ENCODE measurements at places on chromosomes 2 and 18.
A peak's percentile ranks its signal among the peaks of the same experiment; 100 is the strongest.

GRCh38 chr2:120587279-120587996, 148.2 kb upstream of the GLI2 start:
- DNase-seq, result no peak

DNA sequence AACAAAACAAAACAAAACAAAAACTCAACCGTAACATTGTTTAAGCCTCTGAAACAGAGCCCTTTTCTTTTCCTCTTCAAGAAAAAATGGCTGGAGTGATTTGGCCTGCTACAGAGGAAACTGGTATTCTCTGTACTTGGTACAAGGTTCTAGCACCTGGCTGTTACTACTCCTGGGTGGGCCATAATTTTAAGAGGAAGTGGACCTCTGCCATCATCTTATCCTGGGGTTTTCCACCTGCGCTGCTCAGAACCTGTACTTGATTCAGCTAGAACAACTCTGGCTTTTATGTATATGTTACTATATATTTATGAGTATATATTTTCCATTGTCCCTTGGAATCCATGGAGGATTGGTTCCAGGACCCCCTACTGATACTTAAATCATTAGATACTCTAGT, 22.5 kb downstream of the SRSF7 start:
- DNase-seq, result no peak

DNA sequence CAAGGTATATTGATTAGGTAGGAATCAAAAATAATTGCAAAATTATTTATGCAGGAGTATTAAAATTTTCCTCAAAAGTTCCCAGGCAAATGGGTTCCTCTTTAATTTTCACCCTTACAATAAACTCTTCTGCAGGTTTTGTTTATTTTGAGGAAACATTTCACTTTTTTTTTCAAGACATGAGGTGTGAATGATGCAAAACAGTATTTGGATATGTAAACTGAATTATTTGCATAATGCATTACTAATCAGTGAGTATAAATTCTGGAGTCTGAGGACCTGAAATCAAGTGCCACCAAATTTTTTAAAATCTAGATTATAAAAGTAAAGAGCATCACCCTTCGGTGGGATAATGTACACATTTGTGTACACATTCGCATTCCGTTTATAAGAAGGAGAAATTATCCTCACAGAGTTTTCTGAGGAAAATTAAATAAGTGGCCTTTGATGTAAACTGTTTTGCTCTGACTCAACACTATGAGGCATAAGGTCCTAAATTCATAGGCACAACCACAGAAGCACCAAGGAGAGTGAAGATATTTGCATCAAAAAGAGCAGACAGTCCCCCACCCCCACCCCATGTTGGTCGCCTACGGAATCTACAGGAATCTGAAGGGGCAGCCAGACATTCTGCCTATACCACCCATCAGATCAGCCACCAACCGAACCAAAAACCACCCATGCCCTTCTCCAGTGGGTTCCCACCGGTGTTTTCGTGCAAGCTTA, 33.1 kb downstream of the BCL11A start:
- DNase-seq, result no peak

- DNase-seq, result no peak
Observed at GRCh38 chr2:215364157-215365155, 52.6 kb downstream of the ATIC start.

DNA sequence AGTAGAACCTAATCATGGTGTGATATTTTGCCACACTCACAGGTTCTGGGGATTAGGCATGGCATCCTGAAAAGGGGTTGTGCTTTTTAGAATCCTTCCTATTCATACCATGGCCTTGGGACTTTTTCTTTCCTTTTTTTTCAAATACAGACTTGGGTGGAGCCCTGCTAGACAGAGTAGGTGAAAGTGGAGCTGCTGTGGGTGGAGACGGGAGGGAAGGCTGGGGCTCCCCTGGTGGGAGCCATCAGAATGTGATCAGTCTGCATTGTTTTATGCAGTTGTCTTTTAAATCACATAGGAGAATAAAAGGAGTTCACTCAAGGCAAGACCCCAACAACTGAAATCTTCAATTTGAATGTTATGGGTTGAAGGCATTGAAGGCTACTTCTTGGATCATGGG, 130.2 kb downstream of the VAPA start:
- DNase-seq, result no peak

DNA sequence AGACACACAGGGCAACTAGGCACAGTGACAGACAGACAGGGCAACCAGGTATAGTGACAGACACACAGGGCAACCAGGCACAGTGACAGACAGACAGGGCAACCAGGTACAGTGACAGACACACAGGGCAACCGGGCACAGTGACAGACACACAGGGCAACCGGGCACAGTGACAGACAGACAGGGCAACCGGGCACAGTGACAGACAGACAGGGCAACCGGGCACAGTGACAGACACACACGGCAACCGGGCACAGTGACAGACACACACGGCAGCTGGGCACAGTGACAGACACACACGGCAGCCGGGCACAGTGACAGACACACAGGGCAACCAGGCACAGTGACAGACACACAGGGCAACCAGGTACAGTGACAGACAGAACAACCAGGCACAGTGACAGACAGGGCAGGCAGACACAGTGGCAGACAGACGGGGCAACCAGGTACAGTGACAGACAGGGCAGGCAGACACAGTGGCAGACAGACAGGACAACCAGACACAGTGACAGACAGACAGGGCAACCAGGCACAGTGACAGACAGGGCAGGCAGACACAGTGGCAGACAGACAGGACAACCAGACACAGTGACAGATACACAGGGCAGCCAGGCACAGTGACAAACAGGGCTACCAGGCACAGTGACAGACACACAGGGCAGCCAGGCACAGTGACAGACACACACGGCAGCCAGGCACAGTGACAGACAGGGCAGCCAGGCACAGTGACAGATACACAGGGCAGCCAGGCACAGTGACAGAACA, 64.7 kb upstream of the RAB6C start:
- no peak for DNase-seq

DNA sequence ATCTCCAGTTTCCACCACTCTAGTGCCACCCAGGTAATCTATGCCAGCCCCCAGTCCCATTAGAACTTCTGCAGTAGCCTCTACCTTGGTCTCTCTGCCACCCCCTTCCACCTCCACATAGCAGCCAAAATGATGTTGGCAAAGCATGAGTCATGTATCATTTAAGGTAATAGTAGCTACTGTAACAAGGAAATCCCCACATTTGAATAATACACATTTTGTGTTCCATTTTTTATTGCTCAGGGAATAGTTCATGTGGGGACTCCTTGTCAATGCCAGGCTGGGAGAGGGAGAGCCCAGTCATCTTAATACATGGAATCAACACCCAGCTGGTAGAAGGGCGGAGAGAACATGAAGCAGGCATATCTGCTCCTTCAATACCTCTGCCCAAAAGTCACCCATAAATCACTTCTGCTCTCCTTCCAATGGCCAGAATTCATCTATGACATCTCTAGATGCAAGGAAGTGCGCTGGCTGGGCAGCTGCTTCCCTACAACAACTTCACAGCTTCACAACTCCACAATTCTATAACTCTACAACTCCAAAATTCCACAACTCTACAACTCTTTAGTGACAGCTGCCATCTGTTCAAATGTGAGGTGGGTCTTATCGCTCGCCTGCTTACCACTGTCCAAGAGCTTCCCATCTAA, 70.6 kb upstream of the GLS start:
- DNase-seq, result no peak

DNA sequence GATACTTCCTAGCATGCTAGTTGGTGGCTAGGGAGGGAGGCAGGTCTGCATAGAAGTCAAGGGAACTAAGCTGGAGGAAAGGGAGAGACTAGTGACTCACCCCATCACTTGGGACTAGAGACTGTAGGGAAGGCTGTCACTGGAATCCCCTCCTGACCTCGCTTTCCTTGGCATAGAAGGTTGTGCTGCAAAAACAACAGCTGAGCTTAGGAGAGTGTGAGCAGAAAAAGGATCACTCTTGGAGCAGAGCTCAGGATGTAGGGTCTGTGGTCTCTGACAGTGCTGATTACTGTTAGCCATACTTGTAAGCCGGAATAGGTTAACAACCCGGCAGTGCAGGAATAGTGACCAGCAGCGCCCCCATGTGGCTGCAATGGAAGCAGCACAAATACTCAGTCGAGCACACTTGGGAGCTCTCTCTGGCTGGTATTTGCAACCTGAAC, 66.9 kb upstream of the SMAD2 start:
- DNase-seq, result peak; percentile 4

- no peak for DNase-seq
Observed at GRCh38 chr2:45761635-45762034, 110.2 kb downstream of the PRKCE start.

DNA sequence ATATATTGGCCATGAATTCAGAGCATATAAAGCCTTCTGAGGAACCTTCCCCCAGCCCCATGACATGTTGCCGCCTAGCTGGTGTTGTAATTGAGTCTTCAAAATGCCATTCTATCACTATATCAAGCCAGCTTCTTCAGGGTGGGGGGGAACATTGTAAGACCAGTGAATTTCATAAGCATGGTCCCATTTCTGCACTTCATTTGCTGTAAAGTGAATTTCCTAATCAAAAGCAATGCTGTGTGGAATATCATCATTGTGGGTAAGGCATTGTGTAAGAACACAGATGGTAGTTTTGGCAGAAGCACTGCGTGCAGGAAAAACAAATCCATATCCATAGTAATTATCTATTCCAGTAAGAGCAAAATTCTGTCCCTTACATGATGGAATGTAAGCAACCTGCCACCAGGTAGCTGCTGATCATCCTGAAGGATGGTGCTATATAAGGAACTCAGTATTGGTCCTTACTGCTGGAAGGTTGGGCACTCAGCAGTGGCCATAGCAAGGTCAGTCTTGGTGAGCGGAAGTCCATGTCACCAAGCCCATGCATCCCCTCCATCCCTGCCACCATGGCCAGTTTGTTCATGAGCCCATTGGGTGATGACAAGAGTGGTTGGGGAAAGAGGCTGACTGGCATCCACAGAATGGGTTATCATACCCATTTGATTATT, 159.4 kb downstream of the COPS8 start:
- DNase-seq, result no peak

DNA sequence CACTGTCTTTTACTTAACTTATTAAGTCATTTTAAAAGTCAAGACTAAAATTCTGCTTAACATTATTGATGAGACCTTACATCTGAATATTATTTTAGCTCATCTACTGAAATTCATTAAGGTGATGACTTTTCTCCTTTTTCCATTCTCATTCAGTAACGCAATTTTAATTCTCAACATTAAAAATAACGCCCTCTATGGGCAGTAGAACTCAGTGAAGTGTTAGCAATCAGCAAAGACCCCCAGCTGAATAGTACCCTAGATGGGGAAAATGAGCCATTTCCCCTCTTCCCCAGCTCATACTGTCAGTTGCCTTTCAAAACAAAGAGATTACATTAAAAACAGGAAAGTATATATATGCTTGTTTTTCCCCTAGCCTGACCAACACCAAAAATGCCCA, 203.3 kb downstream of the NR4A2 start:
- DNase-seq, result no peak

DNA sequence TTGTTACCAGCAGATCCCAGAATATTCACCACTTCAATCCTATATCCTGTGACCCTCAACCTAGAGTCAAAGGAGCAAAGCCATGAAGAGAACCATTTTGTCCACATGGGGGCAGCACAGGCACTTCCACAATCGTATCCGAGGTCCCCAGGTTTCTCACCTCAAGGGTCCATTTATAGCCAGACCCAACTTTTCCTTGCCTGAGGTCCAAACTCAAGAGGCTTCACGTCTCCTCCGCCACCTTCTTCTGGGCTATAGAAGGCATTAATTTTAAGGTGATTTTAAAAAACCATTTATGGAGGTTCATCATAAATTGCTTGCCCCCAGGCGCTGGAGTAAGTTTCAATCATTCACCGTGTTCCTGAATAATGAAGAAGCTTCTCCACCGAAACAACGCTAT, 111.6 kb upstream of the NABP1 start:
- peak; percentile 46 for DNase-seq

DNA sequence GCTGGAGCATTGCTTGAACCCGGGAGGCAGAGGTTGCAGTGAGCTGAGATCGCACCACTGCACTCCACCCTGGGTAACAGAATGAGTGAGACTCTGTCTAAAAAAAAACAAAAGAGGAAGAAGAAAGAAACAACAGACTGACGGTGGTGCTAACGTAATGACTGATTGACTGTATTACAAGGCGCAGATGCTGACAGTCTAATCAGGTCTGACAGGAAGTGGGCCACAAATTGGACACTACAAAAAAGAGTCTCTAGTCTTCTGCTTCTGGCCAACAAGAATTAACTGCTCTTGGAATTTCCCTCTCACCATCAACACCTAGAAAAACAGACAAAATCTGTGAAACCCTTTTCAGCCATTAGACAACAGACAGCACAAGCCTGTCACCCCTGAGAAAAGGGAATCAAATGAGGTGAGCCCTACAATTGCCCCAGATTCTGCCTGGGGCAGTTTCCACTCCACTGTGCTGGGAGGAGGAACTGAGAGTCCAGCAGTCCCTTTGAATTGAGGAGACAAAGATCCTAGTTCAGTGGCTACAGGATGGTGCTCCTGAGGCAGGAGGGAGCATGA, 43.3 kb downstream of the SNED1 start:
- no peak for DNase-seq

DNA sequence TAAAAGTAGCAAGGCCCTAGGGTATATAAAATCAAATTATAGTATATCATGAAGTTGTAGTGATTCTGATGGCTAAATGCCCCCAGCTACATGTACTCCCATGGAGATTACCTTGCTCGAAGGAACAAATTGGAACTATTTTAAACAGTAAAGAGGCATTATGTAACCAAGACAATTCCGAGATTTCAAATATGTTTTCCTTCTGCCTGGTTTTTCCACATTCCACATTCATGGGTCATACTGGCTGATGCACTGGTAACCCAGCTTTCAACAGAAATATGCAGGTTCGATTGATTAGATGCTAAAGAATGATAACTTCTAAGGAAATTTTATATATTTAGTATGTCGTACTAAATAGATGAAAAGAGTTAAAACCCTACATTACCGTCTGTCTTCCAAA, 62.3 kb upstream of the MGAT4A start:
- DNase-seq, result no peak

Measured in stimulated activated CD4-positive, alpha-beta T cell treated with anti-CD3 and anti-CD28 coated beads, Interleukin-2, amount 100 ng/mL, for 4 hours (primary cell).